ENCODE measurements at places on chromosomes 13 and 19.
A peak's percentile ranks its signal among the peaks of the same experiment; 100 is the strongest.

DNA sequence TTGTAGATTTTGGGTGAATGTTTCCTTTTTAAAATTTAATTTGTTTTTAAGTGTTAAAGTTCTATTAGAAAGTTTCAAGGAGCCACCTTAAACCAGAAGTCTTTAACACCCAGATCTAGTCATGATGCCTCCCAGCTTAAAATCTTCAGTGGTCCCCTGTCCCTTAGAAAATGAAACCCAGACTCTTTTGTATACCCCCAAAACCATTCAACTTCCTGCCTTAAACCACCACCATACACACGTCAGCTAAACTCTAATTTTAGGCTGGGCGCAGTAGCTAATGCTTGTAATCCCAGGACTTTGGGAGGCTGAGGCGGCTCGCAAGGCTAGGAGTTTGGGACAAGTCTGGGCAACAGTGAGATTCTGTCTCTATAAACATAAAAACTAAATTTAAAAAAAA lies 37.9 kb downstream of the N4BP2L1 start:
- no peak for DNase-seq

DNA sequence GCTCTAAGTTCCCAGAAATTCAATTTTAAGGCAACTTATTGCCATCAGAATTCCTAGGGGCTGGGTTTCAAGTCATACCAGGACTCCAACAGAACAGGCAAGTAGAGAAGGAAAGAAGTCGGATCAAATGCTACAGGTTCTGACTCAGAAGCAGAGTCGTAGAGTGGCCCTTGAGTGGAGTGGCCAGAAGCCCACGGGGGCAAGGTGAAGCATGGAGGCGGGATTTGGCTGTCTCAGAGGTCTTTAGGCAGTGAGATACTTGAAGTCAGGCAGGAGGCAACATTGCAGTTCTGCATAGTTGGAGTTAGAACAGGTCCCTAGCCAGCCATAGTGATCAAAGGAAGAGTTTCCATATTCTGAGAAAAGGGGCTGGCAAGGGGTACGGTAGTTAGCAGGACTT lies 111.6 kb downstream of the NHLRC3 start:
- DNase-seq, result peak; percentile 23

DNA sequence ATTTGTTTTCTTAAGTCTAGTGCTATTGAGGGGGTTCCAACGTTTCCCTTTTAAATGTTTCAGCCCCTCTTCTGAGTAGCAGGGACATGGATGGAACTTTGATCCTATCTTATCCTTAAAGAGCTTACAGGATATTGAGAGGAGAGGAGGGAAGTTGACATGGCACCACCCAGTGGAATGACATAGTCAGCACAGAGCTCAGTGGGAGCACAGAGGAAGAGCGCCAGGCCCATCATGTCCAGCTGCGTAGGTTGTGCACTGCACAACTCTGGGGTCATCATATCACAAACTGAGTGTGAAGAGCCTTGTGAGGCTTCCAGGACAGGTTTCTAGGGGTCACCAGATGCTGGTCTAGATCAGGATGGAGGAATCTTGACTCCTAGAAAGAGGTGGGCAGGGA lies 4.6 kb upstream of the CDC42EP5 start:
- no peak for DNase-seq

DNA sequence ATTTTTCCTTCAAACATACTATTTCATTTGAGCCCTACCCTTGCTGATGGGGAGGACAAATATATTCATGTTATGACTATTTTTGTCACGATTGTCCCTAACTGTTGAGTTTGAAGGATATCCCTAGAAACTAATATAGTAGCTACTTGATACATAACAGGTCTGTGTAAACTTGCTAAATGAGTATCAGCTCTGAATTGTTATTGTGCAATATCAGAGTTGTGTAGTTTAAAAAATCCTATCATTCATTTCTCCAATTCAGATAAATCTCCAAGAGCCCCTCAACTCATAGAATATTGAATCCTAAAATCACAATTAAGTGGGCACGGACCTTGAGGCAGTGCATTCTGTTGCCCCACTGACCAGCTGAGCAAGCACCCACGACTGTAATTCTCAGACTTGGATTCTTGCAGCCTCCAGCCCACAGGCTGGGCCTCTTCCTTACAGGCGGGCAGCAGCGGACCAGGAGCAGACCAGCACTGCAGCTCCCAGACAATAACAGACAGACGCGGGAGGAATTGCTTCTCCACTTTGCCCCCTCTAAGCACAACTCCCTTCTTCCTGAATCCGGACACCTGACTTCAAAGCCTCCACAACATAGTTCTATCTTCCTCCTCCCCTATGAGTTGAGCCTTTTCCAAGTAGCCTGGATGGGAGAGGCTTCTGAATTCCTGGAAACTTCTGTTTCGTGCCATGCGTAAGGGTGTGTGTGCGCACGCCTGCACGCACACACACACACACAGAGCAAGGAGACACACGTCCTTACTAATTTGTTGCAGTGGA lies 337.6 kb upstream of the ARGLU1 start:
- DNase-seq, result no peak

DNA sequence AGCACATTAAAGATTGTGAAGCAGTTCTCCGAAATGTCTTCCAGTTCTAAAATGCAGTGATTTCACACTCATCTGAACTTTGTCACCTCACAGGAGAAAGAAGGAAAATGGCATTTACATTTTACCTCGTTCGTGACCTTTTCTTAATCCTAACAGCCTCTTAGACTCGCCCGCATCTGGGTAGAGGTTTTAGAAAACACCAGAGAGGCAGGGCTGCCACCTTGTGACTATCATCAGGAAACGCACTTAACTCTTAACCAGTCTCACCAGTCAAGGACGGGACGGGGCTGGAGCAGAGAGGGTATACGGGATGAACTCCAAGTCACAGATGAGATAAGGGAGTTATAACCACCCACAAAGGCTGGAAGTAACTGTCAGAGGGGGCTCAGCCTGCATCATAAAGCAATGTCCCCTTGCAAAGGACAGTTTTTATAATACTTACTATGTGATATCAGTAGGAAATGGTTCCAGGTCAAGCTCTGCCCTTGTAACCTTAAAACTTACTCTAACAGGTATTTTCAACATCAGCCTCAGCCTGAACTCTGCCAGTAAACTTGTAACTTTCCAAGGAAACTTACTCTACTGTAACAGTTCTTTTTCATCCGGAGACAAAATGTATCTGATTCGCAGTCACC lies 8.6 kb upstream of the CEACAM6 start:
- DNase-seq, result peak; percentile 46

- DNase-seq, result no peak
Observed at GRCh38 chr13:24351423-24351822, 42.0 kb downstream of the C1QTNF9 start.

DNA sequence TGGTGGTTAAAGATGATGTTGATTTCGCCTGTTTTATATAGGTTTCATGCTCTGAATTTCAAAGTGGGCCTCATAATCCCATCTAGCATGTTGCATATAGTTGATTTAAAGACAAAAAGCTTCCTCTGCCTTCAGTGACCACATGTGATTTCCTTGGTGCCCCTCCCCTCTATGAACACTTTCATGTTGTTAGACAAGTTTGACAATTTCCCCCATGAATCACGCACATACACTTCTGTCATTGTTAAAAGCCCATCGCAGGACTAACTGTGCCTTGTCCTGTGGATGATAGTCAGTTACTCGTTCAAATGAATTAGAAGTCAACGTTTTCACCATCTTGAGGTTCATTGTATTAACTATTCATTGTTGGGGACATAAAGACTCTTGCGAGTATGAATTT lies 6.7 kb downstream of the TNFSF11 start:
- no peak for DNase-seq

- no peak for DNase-seq
Observed at GRCh38 chr19:47270408-47270807, 4.3 kb upstream of the INAFM1 start.

DNA sequence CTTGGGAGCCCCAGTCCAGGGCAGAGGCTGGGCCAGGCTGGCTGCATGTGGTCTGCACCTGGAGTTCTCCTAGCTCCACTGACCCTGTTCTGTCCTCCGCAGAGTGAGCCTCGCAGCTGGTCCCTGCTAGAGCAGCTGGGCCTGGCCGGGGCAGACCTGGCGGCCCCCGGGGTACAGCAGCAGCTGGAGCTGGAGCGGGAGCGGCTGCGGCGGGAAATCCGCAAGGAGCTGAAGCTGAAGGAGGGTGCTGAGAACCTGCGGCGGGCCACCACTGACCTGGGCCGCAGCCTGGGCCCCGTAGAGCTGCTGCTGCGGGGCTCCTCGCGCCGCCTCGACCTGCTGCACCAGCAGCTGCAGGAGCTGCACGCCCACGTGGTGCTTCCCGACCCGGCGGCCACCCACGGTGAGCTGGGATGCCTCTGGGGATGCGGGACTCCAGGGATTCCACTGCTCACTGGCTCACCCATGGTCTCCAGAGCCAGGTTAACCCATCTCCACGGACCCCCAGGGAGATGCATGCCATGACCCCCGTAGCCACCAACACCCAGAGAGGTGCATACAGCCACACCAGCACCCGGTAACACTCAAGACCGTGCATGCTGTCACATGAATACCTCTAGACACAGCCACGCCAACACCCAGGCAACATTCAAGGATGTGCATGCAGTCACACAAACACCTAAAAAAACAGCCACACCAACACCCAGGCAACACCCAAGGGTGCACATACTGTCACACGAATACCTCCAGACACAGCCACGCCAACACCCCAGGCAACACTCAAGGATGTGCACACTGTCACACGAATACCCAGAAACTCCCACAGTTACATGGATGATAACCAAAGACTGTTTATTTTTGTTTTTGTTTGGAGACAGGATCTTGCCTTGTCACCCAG lies 8.2 kb downstream of the PKN1 start:
- DNase-seq, result no peak

DNA sequence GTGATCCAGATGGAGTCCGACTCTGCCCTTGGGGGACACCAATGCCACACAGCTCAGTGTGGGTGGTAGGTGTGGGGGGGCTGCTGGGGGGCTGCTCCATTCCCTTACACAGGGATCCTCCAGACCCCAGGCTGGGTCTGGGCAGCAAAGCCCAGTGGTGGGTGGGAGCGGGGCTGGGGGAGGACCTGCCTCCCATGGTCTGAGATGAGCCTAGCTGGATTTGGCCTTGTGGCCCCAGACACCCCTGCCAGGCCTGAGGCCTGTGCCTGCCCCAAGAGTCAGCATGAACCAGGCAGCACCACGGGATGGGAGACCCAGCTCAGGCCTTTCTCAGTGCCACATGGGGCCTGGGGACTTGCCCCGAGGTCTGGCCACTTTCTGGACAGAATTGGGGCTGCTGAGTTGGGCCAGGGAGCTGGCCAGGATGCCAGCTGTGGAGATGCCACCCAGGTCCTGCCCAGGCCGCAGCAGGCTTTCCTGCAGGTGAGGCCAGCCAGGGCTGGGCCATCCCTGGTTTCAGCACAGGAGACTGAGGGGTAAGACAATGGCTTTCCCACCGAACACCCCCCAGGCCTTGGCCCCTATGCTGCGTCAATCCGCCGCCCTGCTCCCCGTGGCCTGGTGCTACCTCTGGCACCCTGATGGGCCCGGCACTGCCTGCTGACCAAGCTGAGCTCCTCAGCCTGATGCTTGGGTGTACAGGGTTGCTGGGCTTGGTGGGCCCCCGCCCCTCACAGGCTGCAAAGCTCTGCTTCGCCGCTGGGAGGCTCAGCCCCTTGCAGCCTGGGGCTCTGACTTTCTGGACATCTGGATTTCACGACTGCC lies 24.2 kb downstream of the CEBPG start:
- DNase-seq, result no peak

Data from CD4-positive, alpha-beta memory T cell (primary cell).